Activated CD4-positive, alpha-beta T cell treated with anti-CD3 and anti-CD28 coated beads, Interleukin-2, amount 10 ng/mL, durations not matched to agents 24 days and 14 days (primary cell): ENCODE measurements at places on chromosomes 1 and 21.
A peak's percentile ranks its signal among the peaks of the same experiment; 100 is the strongest.

- no peak for DNase-seq
These were observed 12.2 kb downstream of the SPATA46 start for GRCh38 chr1:162364498-162364897.

DNA sequence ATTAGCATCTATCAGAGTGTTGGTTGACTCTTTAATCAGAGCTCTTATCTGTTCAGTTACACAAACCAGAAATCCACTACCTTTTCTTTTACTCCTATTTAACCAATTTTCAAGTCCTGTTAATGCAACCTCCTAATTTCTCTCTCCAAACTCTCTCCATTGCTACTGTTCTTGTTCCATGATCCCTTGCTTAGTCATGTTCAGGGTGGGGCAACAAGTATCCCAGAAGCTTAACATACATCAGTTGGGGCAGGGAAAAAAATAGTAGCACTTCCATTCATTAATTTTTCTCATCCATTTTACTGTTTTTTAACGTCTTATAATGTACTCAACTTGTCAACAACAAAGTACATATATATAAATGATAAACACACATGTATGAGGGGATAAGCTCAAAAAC lies 111.2 kb upstream of the LBR start:
- no peak for DNase-seq

- DNase-seq: no peak
These were observed 27.4 kb downstream of the VANGL1 start for GRCh38 chr1:115669002-115669673.

DNA sequence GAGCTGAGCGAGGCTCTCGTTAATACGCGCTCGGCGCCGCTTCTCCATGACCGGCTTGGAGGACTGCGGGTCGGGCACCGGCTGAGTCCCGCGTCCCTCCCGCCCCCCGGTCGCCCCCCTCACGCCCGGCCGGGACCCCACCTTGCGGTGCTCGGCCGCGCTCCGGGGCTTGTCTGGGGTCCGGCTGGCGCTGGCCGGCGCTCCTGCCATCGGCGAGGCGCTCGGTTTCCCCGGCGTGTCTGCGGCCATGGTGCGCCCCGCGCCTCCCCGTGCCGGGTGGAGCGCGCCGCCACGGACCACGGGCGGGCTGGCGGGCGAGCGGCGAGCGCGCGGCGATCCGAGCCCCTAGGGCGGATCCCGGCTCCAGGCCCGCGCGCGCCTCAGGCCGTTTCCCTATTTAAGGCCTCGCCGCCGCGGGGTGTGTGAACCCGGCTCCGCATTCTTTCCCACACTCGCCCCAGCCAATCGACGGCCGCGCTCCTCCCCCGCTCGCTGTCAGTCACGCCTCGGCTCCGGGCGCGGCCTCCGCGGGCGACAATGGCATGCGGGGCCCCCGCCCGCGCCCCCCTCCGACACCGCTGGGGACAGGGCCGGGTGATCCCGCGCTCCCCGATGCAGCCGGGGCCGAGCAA lies at the start of gene HES4:
HES4 (minus strand) TSS at position 373 of the 632 bp plus-strand sequence; CDS start at position 249, 124 bp downstream.
- peak; percentile 90 for DNase-seq

- DNase-seq: no peak
These were observed 185.0 kb downstream of the CAMTA1 start for GRCh38 chr1:6970221-6970620.

GRCh38 chr1:152053375-152053774 lies 16.6 kb upstream of the S100A11 start:
- DNase-seq: no peak

DNA sequence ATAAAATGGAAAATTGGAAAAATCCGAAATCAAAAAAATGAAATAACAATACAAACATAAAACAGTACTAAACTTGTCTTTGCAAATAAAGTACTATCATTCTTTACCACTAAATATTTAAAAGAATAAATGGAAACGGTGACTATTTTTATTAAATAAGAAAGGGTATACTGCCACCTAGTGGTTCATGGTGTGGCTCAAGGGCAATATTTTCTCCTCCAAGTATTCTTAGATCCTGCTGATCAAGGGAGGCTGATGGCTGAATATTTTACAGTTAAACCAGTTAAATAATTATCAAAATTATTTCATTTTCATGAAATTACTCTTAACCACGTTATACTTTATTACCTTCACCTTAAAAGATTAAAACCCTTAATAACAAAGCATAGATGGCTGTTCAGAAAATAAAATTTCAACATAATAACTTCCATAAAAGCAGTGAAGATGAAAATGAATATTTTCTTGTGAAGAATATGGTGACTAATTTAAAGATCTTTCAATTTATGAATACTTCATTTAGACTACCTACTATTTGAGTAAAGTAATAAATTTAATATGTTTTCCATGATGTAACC lies 1793.9 kb downstream of the NCAM2 start:
- peak; percentile 57 for DNase-seq

GRCh38 chr1:41769068-41769467 lies 149.7 kb downstream of the HIVEP3 start:
- no peak for DNase-seq

- DNase-seq: no peak
These were observed 15.9 kb downstream of the NUF2 start for GRCh38 chr1:163337631-163338030.

DNA sequence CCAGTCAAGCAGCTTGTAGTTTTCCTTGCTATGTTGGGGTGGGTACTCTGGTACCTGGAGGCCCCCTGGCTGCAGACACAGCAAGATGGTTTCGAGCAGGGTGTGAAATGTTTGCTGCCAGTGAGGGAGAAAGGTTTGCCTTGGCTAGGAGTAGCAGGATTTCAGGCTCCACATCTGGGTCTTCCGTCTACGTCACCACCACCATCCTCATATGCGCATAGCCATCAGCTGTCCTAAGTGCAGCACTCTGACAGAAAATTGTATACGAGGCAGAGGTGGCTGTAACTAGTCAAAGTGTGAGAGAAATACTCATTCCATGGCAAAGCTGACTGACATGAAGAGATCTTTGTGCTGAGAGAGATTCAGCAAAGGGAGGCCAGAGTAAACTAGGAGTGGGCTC lies 212.6 kb downstream of the NFIA start:
- DNase-seq: no peak

GRCh38 chr1:230206976-230207375 lies 139.9 kb downstream of the GALNT2 start:
- no peak for DNase-seq

DNA sequence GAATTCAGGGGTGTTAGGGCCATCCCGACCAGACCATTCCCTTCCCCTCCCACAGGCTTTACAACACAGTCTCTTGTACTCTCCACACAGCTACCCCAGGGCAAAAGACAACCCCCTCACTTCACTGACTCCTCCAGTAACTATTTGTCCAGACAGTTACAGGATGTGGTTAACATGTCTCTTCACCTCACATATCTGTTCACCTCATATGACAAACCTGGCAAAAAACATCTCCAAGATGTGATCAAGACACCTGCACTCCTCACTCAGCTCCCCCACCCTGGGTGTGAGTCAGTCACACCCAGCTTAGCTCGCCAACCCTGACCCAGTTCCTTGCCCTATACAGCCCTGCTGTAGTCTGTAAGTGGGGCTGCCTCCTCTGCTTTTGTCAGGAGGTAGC lies 490.5 kb upstream of the CHRM3 start:
- DNase-seq: no peak

GRCh38 chr1:88289401-88290102 lies 394.5 kb upstream of the PKN2 start:
- no peak for DNase-seq

GRCh38 chr1:204092632-204093420 lies 19.9 kb downstream of the SOX13 start:
- no peak for DNase-seq

DNA sequence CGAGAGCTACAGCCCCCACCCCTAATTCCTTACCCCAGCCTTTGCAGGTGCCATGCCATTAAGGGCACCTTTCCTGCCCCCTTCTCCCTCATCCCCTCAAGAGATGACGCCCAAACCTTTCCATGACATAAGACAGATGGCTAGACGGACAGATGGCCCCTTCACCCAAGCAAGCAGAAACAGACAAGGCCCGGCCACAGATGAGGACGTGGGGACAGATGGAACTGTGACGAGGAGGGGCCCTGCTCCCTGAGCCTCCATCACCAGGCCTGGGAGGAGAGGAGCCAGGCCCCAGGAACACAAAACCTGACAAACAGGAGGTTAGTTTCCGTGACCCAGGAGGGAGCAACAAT lies 24.7 kb upstream of the PEF1 start:
- no peak for DNase-seq

GRCh38 chr1:41396084-41396483 lies 34.9 kb downstream of the FOXO6 start:
- no peak for DNase-seq

GRCh38 chr1:156948708-156949107 lies 28.3 kb downstream of the LRRC71 start:
- no peak for DNase-seq

- DNase-seq: no peak
These were observed 531.7 kb upstream of the PLXNA2 start for GRCh38 chr1:208775841-208776240.

DNA sequence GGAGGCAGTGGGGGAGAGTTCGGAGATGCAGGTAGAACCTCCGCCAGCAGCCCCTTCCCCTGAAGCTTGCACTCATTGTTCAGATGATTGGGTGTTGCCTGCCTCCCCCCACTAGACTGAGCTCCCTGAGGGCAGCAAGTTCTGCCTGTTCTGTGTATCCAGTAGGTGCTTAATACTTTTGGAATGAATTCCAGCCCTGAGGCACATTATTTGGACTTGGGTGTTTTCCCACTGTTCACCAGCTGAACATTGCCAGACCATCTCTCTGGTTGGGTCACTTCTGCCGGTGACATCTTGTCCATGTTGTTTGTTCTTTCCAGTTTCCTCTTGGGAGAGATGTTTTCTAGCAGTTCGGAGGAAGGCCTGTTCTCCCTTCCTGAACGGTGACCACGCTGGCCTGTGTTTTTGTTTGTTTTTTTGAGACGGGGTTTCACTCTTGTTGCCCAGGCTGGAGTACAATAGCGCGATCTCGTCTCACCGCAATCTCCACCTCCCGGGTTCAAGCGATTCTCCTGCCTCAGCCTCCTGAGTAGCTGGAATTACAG lies 48.7 kb downstream of the SPSB1 start:
- no peak for DNase-seq

- DNase-seq: no peak
These were observed 4.6 kb downstream of the ZNF281 start for GRCh38 chr1:200405264-200405663.

GRCh38 chr1:2948001-2948750 lies 73.1 kb upstream of the ACTRT2 start:
- no peak for DNase-seq

DNA sequence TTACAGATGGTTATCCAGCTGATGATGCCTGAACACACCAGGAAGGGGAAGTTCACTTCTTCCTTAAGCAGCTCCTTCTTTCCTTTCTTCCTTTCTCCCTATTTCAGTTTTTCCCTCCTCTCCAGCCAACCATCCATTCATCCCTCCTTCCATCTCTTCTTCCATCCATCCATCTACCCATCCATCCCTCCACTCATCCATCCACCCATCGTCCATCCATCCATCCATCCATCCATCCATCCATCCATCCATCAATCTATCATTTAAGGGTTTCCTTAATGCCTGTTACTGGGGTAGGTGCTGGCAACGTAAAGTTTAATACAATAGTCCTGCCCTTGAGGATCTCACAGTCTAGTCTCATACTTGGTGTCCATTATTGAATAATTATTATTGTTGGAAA lies 36.8 kb downstream of the C1orf21 start:
- no peak for DNase-seq

GRCh38 chr1:107196973-107197562 lies 56.2 kb downstream of the NTNG1 start:
- DNase-seq: peak; percentile 68

DNA sequence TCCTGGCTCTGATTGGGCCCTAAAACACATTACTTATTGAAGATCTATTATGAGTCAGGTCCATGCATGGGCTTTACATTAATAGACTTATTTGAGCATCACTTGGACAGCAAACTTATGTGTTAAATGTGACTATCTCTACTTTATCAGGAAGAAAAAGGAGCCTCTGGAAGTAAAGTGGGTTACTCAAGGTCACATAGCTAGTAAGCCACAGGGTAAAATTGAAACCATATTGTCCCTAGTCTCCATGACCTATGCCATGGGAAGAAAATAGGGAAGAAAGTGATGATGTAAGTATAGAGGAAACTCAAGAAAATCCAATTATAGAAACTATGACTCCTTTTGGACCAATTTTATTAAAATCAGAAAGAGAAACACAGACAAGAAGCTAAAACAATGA lies 555.3 kb downstream of the NUF2 start:
- no peak for DNase-seq

GRCh38 chr1:234897390-234897749 lies 231.3 kb downstream of the TOMM20 start:
- no peak for DNase-seq

GRCh38 chr21:26806801-26807295 lies 38.4 kb downstream of the ADAMTS1 start:
- no peak for DNase-seq

DNA sequence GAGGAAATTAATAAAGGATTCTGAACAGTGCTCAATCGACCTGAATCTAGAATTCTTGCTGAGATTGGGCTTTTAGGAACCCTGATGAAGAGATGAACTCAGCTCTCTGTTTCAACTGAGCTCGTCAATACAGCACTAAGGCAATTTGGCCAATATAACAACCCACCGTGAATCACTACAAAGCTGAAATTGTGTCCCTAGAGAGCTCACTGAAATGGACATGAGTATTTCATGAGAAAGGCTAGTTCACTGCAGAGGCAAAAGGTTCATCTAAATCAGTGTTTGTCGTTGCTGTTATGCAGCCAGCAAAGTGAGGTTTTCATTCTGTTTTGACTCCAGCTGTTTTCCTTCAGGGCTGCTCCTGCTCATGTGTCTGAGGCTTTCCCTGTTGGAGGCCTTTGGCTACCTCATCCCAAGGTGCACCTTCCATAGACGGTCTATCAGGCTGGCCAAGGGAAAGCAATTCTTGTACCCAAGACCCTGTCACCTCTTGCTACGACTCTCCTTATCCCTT lies 83.5 kb downstream of the URB2 start:
- DNase-seq: no peak

GRCh38 chr1:64814427-64814826 lies 69.6 kb downstream of the RAVER2 start:
- DNase-seq: no peak

- DNase-seq: no peak
These were observed 5.9 kb upstream of the TAGLN2 start for GRCh38 chr1:159931101-159931794.

- no peak for DNase-seq
These were observed 136.9 kb downstream of the SYT14 start for GRCh38 chr1:210074904-210075303.

- DNase-seq: no peak
These were observed 210.3 kb downstream of the URB2 start for GRCh38 chr1:229836324-229836723.

- no peak for DNase-seq
These were observed 52.5 kb upstream of the AJAP1 start for GRCh38 chr1:4601941-4602340.

GRCh38 chr1:170218257-170218650 lies 72.5 kb downstream of the NTMT2 start:
- DNase-seq: no peak
